SK-N-DZ (cell line): ENCODE measurements at places on chromosomes 5 and 9.

DNA sequence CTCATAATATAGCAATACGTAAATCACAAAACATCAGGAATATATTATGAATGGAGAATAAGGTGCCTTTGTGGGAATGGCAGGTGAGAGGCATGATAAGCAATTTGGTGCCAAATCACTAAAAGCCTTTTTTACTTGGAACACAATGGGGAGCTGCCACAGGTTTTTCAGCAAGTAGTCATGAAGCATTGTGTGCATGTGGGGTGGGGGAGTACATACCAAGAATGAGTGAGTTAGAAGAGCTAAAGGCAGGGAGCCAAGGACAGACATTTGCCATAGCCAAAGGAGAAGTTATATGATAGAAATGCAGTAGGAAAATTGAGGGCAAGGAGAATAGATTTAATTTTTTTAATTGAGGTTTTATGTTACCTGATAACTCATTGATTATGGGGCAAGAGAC lies 445.0 kb upstream of the SMC2 start:
- DNase-seq, result no peak

GRCh38 chr5:65359569-65359968 lies 122.2 kb downstream of the ADAMTS6 start:
- no peak for DNase-seq

DNA sequence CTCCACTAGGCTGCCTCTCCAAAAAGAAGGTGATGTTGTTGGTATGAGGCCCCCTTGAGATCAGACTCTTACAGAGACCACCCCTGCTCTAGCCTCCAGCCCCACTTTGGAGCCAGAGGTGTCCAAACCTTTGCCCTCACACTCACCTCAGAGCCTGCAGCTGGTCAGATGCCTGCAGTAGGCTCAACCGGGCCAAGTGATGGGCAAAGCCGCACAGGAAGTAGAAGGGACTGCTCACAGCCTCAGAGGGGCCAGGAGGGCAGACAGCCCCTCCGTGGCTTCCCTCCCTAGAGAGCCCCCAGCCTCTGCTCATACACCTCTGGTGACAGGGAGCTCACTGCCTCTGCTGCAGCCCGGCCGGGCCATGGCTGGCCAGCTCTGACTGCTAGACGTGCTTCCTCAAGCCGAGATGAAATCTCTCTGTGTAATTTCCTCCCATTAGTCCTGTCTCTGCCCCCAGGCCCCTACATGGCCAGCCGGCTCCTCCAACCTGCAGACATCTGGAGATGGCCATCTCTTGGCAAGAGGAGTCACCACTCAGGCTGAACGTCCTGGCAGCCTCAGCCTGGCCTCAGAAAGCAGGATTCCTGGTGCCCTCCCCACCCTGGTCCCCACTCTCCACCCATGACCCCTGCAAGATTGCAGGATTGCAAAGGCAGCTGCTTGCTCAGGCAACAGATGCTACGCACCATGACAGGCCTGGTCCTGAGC lies 7.3 kb upstream of the TCF7 start:
- DNase-seq, result peak; percentile 77

DNA sequence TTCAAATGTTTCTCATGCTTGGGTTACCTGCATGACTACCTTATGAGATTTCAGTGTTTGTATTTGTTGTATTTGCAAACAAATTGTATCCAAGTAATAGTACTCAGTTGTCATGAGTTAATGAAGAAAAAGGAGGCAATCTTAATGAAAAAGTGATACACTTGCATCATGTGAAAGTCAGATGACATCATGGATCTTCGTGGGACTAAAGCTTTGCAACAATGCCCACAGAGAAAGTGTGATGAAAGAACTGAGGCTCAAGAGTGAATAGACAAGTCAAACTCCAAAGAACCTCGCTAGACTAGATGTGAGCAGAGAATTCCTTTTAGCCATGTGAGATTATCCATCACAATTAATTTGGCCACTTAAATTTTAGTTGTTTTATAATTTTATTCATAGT lies 75.4 kb upstream of the ADRB2 start:
- no peak for DNase-seq

GRCh38 chr5:149254506-149254905 lies 17.2 kb upstream of the AFAP1L1 start:
- DNase-seq, result no peak

- no peak for DNase-seq
These were observed 33.3 kb downstream of the TMEM161B start for GRCh38 chr5:88235346-88235745.

GRCh38 chr5:172503925-172504700 lies 49.8 kb upstream of the SH3PXD2B start:
- DNase-seq, result no peak

DNA sequence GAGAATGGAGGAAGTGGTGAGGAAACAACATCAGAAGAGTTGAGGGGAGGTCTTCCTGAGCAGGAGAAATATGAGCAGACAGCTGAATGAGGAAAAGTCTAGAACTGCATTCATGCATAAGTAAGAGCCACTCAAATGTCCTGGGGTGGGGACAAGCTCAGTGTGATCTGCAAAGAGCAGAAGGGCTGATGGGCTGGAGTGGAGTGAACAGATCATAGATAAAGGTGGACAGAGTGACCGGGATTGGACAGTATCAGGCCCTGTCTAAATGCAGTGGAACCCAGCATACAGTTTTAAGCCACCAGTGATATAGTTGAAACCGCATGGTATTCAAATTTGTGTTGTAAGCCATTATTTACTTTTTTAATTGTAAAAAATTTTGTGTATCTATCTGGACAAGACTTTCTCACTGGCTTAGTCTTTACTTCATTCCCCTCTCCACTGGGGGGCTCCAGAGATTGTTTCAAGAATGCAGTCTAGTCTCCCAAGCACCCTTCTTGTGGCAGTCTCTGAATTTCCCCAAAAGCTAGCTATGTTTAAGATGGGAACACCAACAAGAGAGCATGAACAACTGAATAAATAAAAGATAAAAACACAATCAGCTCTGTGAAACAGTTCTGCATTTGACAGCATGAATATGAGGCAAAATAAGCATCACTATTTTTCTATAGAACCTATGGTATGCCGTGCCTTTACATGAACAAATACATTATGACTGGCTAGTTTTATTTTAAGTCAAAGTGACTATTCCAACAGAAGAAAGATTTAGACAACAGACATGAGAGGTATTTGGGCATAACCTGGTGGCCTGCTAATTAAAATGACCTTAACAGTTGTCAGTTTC lies 10.7 kb upstream of the STK32A start:
- DNase-seq, result peak; percentile 35

DNA sequence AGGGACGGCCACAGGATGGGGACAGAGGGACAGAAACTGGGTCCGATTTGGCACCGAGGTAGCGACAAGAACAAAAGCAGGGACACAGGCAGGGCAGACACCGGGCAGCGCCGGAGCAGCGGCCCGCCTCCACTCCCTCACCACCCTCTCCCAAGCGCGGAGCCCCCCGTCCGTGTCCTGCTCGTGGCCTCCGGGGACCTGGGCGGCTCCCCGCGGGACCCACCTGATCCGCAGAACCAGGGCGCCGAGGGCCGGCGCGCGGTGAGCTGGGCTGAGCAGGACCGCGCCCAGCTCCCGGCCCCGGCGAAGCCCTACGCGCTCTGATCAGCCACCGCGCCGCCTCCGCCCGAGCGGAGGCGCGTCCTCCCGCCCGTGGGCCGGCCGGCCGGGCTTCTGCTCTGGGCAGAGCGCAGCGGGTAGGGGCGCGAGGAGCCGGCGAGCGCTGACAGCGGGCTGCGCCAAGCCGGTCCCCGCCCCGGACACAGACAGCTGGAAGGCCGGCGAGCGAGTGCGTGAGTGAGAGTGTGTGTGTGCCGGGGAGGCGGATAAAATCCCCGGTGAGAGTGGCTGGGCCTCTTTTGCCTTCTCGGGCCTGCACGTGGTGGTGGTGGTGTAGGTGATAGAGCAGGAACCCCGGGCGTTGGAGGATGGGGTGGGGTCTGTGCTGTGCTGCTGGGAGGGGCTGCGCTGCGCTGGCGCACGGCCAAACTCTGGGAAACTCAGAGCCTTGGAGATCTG lies at the start of gene GGTA1:
GGTA1 (minus strand) TSS at position 418 of the 738 bp plus-strand sequence. CDS start 31,922 bp downstream, outside the sequence.
- DNase-seq, result peak; percentile 28

DNA sequence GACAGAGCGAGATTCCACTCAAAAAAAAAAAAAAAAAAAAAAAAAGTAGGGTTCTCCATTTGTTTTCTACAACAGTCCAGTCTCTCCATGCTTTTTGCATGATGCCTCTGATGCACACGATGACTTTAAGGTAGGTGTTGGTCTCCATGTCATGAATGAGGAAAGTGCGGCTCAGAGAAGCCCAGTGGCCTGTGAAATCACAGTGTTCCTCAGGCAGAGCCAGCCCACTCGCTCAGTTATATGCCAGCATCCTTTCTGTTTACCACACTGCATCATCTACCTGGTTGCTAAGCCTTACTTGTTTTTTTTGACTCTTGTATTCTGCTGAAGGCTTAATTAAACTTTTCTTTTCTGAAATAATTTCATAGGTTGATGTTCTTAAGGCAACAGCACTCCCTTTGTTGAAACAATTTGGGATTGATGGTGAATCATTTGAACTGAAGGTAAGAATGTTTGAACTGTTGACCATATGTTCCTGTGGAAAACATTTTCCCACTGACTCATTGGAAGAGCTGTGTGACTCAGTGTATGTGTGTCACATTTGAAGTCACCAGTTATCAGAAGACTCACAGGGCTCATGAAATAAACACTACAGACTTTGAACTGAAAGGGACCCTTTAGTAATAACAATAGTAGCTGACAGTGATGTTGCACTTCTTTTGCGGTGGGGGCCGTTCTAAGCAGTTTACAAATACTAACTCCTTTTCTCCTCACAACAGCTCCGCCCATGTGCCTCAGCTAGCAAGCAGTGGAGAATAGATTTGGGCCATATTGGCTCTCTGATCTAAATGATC lies 40.2 kb downstream of the RCL1 start:
- DNase-seq, result no peak

GRCh38 chr9:80892703-80893102 lies 796.6 kb downstream of the TLE1 start:
- DNase-seq, result no peak

DNA sequence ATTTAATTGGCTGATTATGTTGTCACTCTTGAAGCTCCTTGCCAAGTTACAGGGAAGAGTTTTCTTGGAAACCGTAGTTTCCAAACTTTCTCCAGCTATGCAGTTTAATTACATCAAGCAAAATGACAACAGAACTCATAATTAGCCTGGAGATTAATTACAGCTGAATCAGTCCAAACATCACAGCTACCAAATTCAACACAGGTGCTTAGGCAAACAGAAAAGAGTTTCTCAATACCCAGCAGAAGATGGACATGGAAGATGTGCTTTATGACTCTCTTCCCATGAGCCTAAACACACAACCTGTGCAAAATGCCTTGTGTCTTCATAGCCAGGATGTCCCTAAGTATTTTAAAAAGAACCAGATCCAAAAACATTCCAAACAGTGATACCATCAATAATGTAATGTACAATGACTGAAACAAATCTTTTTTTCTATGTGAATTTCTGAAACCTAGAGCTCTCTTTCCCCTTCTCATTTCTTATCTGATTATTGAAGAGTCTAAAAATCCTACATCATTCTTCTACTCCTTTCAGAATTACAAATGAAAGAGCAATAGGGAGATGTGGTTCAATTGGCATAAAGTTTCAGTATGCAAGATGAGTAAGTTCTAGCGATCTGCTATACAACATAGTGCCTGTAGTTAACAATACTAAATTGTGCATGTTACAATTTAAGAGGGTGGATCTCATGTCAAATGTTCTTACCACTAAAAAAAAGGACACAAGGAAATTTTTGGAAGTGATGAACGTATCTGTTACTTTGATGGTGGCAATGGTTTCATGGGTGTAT lies 124.3 kb downstream of the RASEF start:
- DNase-seq, result no peak

DNA sequence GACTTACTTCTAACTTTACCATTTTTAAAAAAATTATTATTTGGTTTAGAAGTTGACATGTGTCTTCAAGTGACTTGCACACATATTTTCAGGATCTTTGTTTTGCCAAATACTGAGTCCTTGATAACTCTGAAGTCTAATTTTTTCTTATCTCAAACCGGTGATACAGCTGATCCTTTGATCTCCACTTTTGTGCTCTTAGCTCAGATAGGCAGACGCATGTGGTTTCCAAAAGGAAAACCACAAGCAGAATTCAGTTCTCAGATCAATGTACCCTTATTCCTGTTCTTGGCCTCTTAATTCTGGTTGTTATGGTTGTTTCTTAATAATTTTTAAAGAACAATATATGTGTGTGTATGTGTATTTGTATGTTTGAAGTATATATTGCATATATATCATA lies 238.3 kb upstream of the EDIL3 start:
- no peak for DNase-seq

DNA sequence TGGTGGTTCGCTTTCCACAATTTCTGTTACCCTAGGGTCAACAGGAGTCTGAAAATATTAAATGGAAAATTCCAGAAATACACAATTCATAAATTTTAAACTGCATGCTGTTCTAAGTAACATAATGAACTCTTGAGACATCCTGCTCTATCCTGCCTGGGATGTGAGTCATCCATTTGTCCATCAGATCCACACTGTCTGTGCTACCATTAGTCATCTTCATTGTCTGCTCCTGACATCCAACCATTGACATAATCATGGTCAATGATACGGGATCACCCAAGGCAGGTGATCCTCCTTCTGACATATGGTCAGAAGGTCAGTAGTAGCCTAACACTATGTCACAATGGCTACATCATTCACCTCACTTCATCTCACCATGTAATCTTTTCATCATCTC lies 276.7 kb upstream of the KIF2A start:
- no peak for DNase-seq

GRCh38 chr9:108586471-108587139 lies 269.2 kb downstream of the ACTL7B start:
- no peak for DNase-seq

GRCh38 chr9:135410831-135411473 lies 68.6 kb upstream of the PPP1R26 start:
- no peak for DNase-seq

- DNase-seq, result no peak
These were observed 14.3 kb upstream of the FREM1 start for GRCh38 chr9:14924230-14925219.

- DNase-seq, result no peak
These were observed 478.8 kb downstream of the CETN3 start for GRCh38 chr5:89930591-89931392.

GRCh38 chr5:26856238-26856637 lies 182.1 kb downstream of the CDH9 start:
- DNase-seq, result no peak

- no peak for DNase-seq
These were observed 314.7 kb downstream of the TLE1 start for GRCh38 chr9:81374459-81375186.
